ENCODE measurements at places on chromosomes 6 and 20.

DNA sequence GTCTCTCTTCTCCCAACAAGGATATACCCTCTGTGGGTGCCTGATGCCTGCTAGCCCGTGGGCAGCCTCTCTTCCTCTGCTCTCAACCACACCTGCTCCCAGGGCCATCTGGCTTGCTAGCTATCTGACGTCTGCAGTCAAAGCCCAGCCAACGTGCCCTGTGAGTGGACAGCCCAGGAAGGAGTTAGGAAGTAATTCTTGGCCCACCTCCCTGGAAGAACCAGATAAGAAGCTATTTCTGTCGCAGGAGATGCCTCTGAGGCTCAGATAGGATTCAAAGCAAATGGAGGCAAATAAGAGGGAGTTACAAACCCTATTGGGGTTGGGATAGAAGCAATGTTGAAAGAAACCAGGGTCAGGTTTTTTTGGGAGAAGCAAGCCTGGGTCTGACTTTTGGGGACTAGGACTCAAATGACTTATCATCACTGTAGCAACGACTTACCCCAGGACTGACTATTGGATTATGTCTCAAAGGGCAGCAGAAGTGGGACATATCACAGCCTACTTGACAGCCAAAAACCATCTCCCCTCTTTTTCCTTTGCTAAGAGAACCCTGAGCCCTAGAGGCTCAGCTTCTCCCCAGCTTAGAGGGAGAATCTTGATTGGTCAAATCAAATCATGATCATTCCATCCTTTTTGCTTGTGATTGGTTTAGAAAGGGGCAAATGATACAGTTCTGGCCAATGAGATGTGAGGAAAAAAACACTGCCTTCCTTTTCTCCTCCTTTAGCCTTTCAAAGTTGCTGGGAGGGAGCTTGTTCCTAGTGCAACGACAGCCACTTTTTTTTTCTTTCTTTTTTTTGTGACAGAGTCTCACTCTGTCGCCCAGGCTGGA is 18.0 kb upstream of the CDK5RAP1 start:
- DNase-seq = no peak

DNA sequence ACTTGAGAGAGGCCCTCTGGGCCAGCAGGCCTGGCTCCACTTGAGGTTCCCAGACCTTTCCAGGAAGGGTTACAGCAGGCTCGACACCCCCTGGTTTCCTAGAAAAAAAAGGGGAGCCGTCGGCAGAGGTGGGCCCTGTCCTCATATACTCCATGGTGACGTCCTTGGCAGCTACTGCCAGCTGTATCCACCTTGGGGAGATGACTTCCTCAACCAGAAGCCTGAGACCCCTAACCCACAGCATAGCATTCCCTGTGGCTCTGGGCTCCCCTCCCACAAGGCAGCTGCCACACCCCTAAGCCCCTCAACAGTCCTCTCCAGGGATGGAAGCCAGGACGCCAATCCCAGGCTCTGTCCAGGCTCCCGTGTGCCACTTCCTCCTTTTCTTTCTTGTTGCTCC is 294.8 kb downstream of the CDC5L start:
- no peak for DNase-seq

DNA sequence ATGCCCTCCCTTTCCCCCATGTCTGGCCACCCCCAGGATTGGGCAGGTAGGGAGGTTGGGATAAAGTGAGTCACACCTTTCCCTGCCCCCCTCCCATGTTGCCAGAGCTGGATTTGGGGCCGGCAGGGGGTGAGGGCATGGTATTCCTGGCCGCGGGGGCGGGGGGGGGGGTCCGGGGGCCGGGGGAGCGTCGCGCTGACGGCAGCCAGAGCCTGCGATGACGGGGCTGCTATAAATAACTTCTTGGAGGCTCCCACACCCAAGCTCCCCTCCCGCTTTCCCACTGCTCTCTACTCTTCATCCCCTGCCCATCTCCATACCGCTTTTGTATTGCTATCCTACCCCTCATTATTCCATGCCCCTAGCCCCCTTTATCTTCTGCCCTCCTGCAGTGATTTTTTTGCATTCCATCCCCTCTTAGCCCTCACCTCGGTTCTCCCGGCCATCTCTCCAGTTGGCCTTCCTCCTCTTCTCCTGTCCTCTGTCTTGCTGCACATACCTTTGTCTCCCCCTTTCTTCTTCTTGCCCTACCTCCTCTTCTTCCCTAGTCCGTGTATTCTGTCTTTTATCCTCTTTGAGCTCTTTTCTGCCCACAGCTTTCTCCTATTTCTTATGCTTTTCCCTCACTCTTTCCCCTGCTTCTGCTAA is 13.8 kb downstream of the SYNGAP1 start:
- DNase-seq = no peak

DNA sequence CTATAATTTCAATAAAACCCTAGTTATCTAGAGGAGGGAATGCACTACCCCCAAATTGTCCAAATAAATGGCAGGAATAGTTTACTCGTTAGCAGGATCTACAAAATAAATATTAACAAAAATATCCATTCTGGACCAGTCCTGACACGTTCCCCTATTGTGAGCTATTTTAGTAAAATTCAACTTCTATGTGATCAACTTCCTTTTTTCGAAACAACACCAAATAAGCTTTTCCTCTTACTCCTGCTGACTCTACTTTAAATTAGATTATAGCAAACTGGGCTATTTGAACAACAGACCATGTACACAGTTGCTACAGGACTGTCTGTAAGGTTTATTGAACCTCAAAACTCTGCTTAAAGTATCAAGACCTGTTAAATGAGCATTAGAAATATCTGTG is 154.3 kb downstream of the IPCEF1 start:
- DNase-seq = no peak

GRCh38 chr6:150299873-150300485 is 68.8 kb upstream of the IYD start:
- DNase-seq = no peak
